Non-pigmented ciliary epithelial cell (primary cell): ENCODE measurements at places on chromosomes 7 and 10.

GRCh38 chr7:101764221-101764620 is 53.2 kb upstream of the CUX1 start:
- DNase-seq = no peak

DNA sequence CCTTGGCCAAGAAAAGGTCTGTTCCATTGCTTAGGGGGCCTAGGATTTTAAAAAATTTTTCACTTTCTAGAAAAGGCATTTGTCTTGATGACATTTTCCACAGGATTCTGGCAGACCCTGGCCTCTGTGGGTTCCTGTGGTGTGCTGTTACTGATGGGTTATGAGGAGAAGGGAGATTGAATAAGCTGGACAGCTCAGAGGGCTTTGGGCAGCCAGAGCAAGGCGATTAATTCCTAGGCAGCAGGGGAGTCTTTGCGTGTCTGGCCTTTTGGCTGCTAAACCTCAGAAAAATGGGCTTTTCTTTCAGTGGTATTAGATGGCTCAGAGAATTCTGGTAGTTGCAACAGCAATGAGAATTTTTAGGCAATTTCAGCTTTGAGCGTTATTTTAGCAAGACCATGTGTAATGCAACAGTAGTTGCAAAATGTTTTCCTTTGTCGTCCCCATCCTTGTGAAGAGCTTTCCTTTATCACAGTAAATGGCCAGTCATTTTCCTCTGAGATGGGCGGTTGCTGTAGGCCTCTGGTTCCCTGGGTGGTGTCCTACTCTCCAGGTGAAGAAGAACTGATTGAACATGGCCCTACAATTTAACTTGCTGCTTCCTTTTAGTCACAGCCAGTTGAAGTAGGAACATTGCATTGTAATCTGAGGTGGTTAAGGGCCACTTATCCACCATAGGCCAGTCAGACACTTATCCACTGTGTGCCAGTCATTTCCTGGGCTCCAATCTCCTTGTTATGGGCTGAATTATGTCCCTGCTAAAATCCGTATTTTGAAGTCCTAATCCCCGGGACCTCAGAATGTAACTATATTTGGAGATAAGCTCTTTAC is 43.2 kb downstream of the SH2D4B start:
- DNase-seq = no peak

- no peak for DNase-seq
Measured at GRCh38 chr10:76632767-76633051, 1004.9 kb downstream of the KCNMA1 start.

- DNase-seq = no peak
Measured at GRCh38 chr7:66737667-66738066, 2.9 kb upstream of the RABGEF1 start.

- DNase-seq = no peak
Measured at GRCh38 chr7:138918176-138918575, 63.0 kb downstream of the KIAA1549 start.

DNA sequence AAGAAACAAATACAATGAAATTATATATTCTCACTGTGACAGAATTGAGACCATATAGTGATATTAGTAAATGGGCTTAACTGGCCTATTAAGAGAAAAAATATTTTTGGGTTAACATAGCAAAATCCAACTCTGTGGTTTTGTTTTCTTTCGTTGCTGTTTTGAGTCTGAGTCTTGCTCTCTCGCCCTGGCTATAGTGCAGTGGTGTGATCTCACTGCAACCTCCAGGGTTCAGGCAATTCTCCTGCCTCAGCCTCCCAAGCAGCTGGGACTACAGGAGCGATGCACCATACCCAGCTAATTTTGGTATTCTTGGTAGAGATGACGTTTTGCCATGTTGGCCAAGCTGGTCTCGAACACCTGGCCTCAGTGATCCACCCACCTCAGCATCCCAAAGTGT is 15.3 kb downstream of the TRIM24 start:
- no peak for DNase-seq

DNA sequence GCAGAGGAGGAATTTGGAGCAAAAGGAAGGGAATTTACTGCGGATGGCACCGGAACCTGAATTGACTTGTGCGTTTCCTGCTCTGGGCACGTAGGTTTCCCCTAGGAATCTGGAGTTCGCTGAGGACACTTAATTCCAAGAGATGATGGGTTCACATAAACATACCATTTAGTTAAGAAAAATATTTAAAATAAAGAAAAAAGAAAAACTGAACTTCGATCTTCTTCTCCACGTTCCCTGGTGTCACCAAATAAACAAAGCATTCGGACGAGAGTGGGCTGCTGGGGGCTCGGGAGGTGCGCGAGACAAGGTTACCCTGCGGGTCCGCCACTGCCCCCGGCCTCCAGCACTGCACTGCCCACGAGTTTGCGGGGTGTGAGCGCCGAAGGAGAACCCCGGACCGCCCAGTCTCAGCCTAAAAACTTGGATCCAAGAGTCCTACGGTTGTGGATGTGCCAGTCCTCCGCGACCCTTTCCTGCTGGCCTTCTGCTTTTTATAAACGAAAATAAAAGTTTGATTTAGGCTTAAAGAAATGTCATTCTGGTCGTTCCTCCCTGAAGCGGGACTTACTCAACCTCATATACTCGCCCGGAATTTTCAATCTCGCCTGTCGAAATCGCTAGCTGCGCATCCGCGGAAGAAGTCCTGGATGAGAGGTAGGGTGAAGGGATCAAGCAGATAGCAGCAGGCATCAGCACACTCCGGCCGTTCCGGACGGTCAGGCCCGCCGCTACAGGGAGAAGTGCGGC is 30.3 kb downstream of the SKIDA1 start:
- DNase-seq = no peak

DNA sequence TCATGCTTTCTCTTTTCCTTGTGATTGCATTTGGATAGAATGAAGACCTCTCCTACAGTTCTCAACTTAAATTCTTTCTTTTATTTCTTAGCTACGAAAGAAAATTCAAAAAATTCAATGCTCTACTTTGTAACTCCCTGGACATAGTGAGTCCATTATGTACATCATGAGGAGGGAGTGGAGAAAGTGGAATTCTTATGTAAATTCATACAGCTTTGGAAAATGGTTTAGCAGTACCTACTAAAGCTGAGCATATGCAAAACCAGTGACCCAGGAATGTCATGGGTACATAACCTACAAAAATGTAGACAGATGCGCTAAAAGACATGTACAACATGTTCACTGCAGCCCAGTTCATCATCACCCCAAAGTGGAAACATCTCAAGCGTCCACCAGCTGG is 8.8 kb upstream of the PRKCQ start:
- no peak for DNase-seq

DNA sequence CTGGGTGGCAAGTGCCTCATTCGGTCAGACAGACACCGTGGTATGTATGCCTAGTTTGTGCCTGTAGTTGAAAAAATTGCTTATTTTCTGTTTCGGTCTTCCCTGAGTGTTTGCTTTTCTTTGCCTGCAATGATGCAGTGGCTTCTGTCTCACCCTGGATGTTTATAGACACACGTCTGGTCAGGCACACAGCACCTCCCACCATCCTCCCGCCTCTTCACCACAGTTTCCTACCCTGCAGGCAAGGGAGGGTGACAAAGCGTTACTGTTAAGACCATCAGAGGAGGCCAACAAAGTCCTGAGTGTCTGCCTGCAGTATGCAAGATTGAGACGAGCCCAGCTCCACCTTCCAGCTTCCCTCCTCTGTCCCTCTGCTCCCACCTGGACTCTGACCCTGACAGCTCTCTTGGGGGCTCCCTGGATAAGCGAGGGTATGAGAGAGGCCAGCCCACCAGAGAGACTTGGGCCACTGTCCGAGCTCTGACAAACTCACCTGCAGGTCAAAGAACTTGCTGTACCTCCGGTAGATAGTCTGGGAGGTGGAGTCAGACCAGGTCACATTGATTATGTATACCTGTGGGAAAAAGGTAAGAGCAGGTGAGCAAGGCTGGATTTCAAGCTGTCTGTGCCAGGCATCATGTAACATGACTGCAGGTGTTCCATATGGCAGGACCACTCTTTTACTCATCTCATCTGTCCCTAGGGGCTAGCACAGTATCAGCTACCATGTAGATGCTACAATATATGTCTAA is 54.4 kb downstream of the SH3PXD2A start:
- DNase-seq = no peak

GRCh38 chr7:156790264-156790663 is 102.7 kb downstream of the LMBR1 start:
- no peak for DNase-seq

- DNase-seq = no peak
Measured at GRCh38 chr10:131757285-131758058, 143.3 kb upstream of the PPP2R2D start.

- no peak for DNase-seq
Measured at GRCh38 chr7:38938001-38938485, 29.1 kb upstream of the VPS41 start.

GRCh38 chr10:78307576-78307975 is 273.9 kb downstream of the RPS24 start:
- no peak for DNase-seq

GRCh38 chr10:76874896-76875295 is 762.7 kb downstream of the KCNMA1 start:
- DNase-seq = no peak

DNA sequence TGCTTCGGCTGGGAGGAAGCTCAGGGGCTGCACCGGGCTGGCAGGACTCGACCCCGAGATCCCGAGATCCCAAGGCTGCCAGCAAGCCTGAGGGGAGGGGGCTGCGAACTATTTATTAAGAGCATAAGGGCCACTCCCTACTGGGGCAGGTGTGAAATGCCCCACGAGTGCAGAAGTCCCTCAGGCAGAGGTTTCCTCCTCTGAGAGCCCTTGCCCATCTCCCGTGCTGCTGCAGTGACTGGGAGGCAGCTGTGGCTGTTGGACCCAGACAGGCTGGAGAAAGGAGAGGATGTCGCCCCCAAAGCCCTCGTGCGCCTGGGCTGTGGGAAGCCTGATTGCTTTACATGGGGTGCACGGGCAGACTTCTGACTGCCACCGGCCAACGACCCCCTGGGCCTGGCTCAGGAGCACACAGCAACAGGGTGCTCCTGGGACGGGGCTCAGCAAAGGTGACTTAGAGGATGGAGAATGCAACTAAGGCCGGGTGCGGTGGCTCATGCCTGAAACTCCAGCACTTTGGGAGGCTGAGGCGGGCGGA is 39.8 kb downstream of the RGS10 start:
- DNase-seq = no peak

DNA sequence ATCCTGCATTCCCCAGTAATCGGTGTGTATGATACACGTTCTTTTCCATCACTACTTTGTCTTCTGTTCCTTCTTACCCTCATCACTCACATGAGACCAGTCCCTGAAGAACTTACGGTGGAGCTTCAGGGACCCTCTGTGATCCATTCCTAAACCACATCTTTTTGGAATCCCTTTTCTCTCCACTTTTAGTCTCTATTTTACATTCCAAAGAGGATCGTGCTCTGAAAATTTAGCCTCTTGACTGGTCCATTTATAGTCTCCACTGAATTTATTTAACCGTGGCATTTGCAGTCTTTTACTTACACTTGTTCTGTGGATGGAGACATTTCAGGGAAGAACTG is 109.1 kb downstream of the NT5C2 start:
- DNase-seq = no peak

GRCh38 chr7:50397320-50397970 is 52.7 kb downstream of the FIGNL1 start:
- no peak for DNase-seq

DNA sequence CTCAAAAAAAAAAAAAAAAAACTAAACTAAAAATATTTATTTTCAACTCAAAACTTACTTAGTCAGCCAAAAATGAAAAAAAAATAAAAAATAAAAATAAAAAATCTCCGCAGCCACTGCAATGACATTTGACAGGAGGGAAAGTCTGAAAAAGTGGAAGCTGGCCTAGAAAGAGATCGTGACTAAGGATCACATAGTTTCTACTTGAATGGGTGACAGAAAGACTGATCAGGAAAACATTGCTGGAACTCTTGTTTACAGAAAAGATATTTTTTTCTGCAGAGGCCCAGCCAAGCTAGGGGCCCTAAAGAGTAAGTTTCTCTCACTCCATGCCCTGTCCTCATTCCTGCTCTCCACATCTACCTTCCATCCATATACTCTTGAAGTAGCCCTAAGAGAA is 92.8 kb upstream of the KCND2 start:
- no peak for DNase-seq

- DNase-seq = no peak
Measured at GRCh38 chr7:70577078-70577477, 554.9 kb upstream of the GALNT17 start.
